Stimulated activated CD8-positive, alpha-beta memory T cell treated with anti-CD3 and anti-CD28 coated beads, Interleukin-2, amount 100 ng/mL, for 1 hour (primary cell): ENCODE measurements at places on chromosomes 16 and 17.

DNA sequence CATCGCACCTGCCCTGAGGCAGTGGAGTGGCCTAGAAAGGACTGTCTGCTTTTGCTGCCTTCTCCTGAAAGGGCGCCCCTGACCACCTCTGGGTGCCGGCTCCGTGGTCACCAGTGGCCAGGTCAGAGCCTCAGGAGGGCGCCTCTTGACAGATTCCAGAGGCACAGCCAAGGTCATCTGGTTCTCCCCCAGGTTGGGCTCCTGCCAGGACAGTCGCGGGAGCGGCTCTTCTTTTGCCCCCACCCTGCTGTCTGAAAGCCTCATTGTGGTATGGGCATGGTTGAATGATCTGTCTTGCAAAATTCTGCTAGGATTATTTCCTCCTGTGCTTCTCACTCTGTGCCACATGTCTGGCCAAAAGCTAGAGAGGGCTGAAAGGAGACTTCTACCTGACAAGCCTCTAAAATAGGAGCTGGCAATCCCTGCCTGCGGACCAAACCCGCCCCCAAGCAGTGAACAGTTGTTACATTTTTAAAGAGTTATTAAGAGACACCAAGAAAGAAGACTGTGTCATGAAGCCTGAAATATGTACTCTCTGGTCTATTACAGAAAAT lies 82.8 kb downstream of the SNX29 start:
- no peak for DNase-seq

GRCh38 chr16:53440125-53440524 lies 5.9 kb downstream of the RBL2 start:
- DNase-seq: no peak

DNA sequence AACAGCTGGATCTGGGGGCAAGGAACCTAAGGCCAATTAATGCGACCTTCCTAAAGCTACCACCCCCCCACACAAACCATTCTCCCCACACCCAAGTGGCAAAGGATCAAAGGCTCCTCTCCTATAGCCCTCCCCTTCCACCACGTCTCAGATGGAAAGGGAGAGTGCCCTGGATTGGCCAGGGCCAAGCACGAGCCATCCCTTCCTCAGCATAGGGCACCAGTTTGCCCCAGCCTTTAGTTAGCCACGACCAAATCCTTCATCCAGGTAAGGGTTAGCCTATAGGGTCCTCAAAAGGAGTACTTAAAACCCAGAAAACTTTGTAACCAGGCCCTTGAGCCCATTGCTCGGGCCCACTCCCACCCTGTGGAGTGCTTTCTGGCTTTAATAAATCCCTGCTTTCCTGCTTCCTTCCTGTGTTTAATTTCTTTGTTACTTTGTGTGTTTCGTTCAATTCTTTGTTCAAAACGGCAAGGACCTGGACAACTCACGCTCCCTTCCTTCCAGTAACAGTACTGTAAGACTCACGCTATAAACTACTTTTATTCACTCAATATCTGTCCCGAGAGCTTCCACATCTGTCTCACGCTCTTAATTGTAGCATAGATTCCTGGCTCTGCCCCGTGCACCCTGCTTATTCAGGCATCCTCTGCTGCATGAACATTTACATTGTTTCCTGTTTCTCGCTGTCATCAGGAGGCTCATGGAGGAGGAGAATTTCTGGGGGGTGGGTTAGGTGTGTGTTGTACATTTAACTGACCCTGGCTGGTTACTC lies 62.3 kb downstream of the TNFRSF13B start:
- DNase-seq: no peak

DNA sequence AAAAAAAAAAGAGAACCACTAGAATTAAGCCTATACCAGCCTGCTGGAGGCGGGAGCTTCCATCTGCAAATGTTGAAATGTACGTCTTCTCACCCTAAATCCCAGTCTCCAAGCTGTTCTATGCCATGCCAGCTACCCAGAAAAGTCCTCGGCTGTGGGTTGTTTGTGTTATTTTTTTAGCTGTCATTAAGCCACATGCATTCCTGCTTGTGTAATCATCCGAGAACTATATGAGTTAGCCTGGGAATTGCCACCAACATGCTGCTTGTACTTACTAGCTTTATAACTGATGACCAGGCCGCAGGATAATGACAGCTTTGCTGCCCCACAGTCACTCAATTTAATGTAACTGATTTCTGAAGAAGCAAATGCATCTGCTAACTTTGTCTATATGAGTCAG lies 313.9 kb upstream of the SALL1 start:
- DNase-seq: no peak
